Astrocyte of the cerebellum (primary cell): ENCODE measurements at places on chromosomes 1 and 21.

GRCh38 chr21:43733529-43734071, 14.7 kb downstream of the PDXK start:
- no peak for DNase-seq

GRCh38 chr1:109626682-109627408, 7.2 kb downstream of the AMPD2 start:
- no peak for DNase-seq

GRCh38 chr21:35981514-35982070, 78.7 kb downstream of the SETD4 start:
- DNase-seq: no peak

DNA sequence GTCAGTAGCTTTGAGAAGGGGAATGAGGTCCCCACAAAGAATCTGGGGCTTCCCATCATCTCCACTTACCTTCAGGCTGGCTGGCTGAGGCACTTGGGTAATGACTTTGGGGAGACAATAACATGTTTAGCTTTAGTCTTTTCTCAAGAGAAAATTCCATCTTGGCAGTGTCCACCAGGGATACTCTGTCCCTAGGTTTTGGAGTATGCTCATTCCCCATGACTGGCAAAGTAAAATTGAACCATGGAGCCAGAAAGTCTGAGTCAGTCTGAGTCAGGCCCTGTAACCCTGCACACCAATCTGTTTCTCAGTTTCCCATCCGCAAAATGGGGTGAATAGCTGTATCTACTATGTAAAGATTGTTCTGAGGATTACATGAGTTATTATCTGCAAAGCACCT, 28.2 kb downstream of the RUNX1 start:
- no peak for DNase-seq

DNA sequence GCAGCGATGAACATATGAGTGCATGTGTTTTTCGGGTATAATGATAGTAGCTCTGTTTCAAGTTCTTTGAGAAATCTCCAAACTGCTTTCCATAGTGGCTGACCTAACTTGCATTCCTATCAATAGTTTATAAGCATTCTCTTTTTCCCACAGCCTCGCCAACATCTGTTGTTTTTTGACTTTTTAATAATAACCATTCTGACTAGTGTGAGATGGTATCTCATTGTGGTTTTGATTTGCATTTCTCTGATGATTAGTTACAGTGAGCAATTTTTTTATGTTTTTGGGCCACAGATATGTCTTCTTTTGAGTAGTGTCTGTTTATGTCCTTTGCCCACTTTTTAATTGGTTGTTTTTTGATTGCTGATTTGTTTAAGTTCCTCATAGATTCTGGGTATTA, 10.6 kb upstream of the RUNX1 start:
- no peak for DNase-seq

DNA sequence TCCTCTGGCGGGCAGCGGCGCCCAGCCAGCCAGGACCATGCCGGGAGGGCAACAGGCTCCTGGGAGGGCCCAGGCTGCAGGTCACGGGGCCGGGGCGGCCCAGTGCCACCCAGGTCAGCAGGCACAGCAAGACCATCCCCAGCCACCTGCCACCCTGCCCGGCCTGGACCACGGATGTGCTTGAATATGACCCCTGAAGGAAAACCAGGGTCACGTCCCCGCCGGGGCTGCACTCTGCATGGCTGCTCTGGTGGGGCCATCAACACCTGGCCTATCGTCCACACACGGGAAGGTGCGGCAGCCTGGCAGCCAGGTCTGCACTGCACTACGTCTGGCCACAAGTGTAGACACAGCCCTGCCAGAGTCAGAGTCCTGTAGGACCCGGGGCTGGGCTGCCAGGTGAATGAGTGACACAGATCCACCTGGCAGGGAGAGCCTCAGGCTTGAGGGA, 6.9 kb downstream of the WNT9A start:
- no peak for DNase-seq

DNA sequence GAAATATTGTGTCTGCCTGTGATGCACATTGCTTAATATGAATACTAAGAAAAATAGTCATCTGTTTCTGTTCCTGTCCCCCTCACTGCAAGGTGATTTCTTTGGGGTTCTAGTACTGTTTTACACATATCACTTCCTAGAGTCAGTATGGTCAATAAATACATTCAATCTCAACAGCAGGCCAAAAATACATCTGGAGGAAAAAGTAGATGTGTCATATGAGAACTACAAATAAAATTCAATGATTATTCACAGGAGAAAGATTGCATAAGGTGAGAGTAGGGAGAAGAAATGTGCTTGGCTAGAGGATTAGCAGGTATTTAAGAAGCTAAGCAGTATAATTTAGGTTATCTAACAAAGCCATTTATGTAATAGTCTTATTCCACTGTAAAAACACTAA, 45.3 kb upstream of the SAMSN1 start:
- no peak for DNase-seq

DNA sequence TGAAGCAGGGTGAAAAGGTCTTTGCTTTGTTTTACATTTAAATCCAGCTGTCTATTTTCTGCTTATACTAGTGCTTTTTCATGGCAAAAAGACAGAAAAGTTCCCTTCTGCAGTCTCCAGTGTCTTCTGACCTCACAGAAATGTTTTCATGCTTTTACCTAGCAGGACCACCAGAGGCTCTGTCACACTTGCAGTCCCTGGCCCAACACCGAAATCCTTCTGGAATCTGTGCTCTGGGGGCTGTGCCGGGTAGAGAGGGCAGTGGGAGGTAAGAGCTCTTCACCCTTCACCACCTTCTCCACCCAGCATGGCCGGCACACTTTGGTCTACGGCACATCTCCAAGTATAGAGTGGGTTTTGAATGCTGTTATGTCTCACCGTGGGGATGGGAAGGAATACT, 20.8 kb downstream of the GNAT2 start:
- DNase-seq: no peak
